Naive thymus-derived CD4-positive, alpha-beta T cell (primary cell): ENCODE measurements at places on chromosomes 5 and 9. TPM values are rescaled to one million over a fixed set of nuclear protein-coding genes. Genes with fewer than 3 reads are reported as not detected.
A peak's percentile ranks its signal among the peaks of the same experiment; 100 is the strongest.

DNA sequence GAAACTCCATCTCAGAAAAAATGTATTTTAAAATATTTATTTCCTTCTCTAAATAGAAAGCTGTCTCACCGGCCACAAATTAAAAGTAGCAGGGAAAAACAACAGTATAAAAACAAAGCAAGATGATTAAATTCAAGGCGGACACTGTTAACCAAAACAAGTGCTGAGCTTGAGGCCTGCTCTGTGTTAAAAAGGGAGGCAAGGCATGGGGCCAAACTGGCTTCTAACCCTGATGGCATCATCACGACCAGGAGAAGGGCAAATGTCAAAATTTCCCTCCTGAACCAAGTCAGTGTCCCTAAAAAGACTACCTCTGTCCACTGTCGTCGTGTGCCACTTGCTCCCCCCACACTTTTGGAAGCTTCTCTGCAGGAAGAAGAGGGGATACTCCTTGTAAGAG, 116.1 kb downstream of the MSX2 start:
- DNase-seq = no peak
- no peak overlapping the region for H3K4me3 ChIP-seq
- H3K36me3 ChIP-seq = no peaks in the 10 kb centered on the region
- no peaks in the 10 kb centered on the region for H3K4me1 ChIP-seq
- H3K27me3 ChIP-seq = no peaks in the 10 kb centered on the region

GRCh38 chr9:136245219-136246150, at the start of gene QSOX2:
Gene QSOX2 (minus strand): TSS chr9:136245812. CDS start chr9:136245803, 9 bp downstream.
- peak within 1 kb of the TSS; percentile 65 for H3K4me3 ChIP-seq
- peak; percentile 85 for DNase-seq
- H3K36me3 ChIP-seq = no peaks in the 10 kb centered on the region
- no peaks in the 10 kb centered on the region for H3K27me3 ChIP-seq

Gene CCDC152
- 1.7 TPM for total RNA-seq

Gene ATP10B
- total RNA-seq = not detected

Gene PPP3R2
- not detected for total RNA-seq

Gene SPRY4
- not detected for total RNA-seq

Gene KCNIP1
- total RNA-seq = not detected in 2 replicates
